ENCODE measurements at places on chromosomes 16 and 17. TPM values are rescaled to one million over a fixed set of nuclear protein-coding genes. Genes with fewer than 3 reads are reported as not detected.

TEKT3 gene
- not detected for total RNA-seq

SMIM36 gene
- not detected for total RNA-seq

DYNLL2 gene
- total RNA-seq = 40.3 TPM

KRT12 gene
- total RNA-seq = not detected

CDH3 gene
- total RNA-seq = not detected

METRN gene
- total RNA-seq = 38.2 TPM

KCNJ18 gene
- not detected for total RNA-seq

STH gene
- not detected for total RNA-seq

SLC52A1 gene
- total RNA-seq = 0.64 TPM

CHST6 gene
- total RNA-seq = 0.11 TPM

FAM83G gene
- 14.6 TPM for total RNA-seq

IRX6 gene
- total RNA-seq = not detected

MYH3 gene
- total RNA-seq = 3.5 TPM

ESRP2 gene
- 0.27 TPM for total RNA-seq

RGS11 gene
- 0.09 TPM for total RNA-seq

PHOSPHO1 gene
- not detected for total RNA-seq

FOXO3B gene
- 6.1 TPM for total RNA-seq

OR1F1 gene
- total RNA-seq = not detected

TBC1D3C gene
- total RNA-seq = not detected

NUDT7 gene
- 4.4 TPM for total RNA-seq

KCNJ12 gene
- total RNA-seq = not detected

SOX8 gene
- 0.62 TPM for total RNA-seq

SP6 gene
- 0.07 TPM for total RNA-seq

FBXL20 gene
- 20.9 TPM for total RNA-seq

MYH13 gene
- total RNA-seq = not detected

KRTAP1-3 gene
- not detected for total RNA-seq

XAF1 gene
- 5.8 TPM for total RNA-seq

CD300E gene
- total RNA-seq = not detected

KARS1 gene
- 291 TPM for total RNA-seq

PRKCB gene
- total RNA-seq = 96.5 TPM

NIP7 gene
- 73.8 TPM for total RNA-seq

SMPD3 gene
- 0.15 TPM for total RNA-seq

GAST gene
- total RNA-seq = not detected

HOXB1 gene
- not detected for total RNA-seq

ACSM2B gene
- not detected for total RNA-seq

All from CD8-positive, alpha-beta memory T cell (primary cell).